ENCODE measurements at places on chromosomes 5 and 9.

DNA sequence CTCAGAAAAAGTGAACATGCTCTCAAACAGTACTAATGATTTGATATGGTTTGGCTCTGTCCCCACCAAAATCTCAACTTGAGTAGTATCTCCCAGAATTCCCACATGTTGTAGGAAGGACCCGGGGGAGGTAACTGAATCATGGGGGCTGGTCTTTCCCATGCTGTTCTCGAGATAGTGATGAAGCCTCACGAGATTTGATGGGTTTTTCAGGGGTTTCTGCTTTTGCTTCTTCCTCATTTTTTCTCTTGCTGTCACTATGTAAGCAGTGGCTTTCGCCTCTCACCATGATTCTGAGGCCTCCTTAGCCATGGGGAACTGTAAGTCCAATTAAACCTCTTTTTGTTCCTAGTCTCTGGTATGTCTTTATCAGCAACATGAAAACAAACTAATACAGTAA is 401.3 kb downstream of the BNC2 start:
- DNase-seq = no peak

DNA sequence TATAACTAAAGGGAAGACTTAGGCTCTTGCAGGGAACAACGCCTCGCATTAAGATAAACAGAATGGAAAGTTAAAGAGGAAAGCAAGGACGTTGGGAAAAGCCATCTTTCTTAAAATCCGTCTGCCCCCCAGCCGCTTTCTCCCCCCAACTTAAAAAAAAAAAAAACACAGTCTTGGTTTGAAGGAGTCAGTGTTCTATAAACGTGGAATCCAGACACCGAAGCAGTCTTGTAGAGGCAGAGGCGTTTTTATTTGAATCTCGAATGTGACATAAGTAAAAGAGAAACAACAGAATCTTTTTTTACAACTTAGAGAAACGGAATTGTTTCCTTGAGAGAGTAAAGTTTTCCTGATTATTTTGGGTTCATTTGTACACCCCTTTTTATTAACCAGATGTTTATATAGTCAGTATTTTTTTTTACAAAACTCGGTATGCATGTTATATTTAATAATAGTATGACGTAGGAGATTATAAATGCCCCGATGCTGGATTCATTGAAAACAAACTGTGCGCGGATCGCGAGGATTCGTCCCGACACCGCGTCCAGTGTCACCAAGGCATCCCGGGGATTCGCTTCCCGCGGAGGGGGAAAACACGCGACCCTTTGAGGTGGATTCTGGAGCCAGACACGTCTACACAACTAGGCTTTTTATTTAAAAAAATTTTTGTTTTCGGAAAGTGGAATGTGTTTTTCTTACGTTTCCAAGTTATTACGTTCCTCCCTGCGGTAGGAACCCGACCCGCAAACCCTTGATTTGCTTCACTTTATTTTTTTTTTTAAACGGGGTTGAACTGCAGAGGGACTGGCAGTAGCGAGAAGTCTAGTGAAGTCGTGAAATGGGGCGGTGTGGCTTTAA is 6.7 kb downstream of the PTCH1 start:
- DNase-seq = no peak

- no peak for DNase-seq
Observed at GRCh38 chr5:176832162-176832561, 21.8 kb downstream of the UNC5A start.

GRCh38 chr9:106456581-106456980 is 406.4 kb upstream of the ZNF462 start:
- no peak for DNase-seq

DNA sequence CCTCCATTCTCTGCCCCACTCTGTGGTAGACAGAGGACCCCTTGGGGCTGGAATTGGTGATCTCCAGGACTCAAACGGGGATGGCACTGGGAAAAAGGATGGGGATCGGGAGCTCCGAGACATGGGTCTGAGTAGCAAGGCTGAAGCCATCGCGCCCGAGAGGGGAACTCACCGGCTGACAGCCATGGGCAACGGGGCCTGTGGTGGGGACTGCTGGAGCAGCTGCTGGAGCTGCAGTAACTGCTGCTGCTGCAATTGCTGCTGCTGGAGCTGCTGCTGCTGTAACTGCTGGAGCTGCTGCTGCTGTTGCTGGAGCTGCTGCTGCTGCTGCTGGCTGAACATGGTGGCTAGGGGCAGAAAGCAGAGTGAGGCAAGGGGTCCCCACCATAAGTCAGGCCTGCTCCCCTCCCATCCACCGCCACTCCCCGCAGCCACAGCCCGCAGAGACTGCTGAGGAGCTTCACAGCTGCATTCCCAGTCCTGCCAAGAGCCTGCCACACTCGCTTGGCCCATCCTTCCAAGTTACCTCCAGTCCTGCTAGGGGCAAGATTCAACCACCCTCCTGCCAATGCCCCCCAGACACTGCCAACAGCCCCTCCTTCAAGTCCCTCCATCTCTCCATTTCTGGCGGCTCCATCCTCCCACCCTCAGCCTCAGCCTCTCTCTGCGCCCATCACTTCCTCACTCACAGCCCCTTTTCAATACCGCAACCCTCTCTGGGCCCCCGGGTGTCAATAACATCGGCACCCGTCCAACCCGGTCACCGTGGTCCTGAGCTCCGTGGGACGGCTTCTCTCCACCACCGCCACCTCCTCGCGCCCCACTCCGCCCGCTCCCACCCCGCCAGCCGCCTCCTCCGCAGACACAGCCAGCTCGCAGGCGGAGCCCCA is 611 bp downstream of the CIZ1 start:
- DNase-seq = no peak

GRCh38 chr5:65305913-65306312 is 175.8 kb downstream of the ADAMTS6 start:
- no peak for DNase-seq
